Caco-2 (cell line): ENCODE measurements at places on chromosomes 16 and 17. TPM values are rescaled to one million over a fixed set of nuclear protein-coding genes. Genes with fewer than 3 reads are reported as not detected.
A peak's percentile ranks its signal among the peaks of the same experiment; 100 is the strongest.

The TMED6 gene
- 2.4 TPM in 2 replicates for total RNA-seq

The ZSCAN10 gene
- total RNA-seq = not detected in 2 replicates

- no peaks in the 10 kb centered on the region for H3K27me3 ChIP-seq
- H3K27ac ChIP-seq = no peak overlapping the region
- H3K4me3 ChIP-seq = no peak overlapping the region
- no peak for DNase-seq
- peaks cover 10% of the 10 kb centered on the region for H3K4me1 ChIP-seq
Measured at GRCh38 chr17:27233776-27234175, 60.1 kb upstream of the WSB1 start.

DNA sequence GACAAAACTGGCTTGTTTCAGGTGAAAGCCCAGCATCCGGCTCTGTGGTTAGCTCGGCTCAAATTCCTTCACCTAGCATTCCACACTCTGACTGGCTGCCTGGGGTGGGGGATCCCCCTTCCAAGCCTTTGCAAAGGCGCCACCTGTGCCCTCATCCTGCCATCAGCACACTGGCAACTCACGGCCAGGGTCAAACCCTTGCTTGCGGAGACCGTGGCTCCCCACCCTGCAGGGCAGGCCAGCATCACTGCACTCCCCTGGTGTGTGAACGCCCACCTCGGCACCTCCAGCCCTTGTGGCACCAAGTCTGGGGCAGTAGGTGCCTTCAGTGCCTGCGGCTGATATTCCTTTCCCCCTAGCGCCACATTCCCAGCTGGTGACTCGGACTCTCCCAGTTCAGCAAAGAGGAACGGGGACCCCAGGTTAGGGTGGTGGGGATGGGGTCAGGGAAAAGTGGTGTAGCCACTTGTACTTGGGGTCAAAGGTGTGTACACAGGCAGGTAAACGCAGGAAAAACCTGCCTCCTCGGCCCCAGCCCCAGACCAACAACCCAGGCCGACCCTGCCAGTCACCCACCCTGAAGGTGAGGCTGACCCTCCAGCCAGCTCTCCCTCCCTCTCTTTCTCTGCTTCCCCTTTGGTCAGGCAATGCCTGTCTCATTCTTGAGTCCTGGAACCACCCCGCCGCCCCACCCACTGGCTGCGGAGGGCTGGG, 1.1 kb downstream of the FLII start:
- peak overlapping the region; percentile 81 for H3K27ac ChIP-seq
- H3K27me3 ChIP-seq = no peaks in the 10 kb centered on the region
- peak overlapping the region; percentile 91 for H3K4me3 ChIP-seq
- DNase-seq = peak; percentile 61
- peaks cover 4% of the 10 kb centered on the region for H3K36me3 ChIP-seq
- H3K4me1 ChIP-seq = peaks cover 31% of the 10 kb centered on the region

- H3K36me3 ChIP-seq = no peaks in the 10 kb centered on the region
- H3K27me3 ChIP-seq = no peaks in the 10 kb centered on the region
- H3K27ac ChIP-seq = peak overlapping the region; percentile 10
- no peak overlapping the region for H3K4me3 ChIP-seq
- no peaks in the 10 kb centered on the region for H3K4me1 ChIP-seq
Measured at GRCh38 chr17:164303-165235, 16.9 kb downstream of the DOC2B start.

- peaks cover 5% of the 10 kb centered on the region for H3K36me3 ChIP-seq
- no peak for DNase-seq
- H3K4me1 ChIP-seq = peaks cover 31% of the 10 kb centered on the region
- peak overlapping the region; percentile 95 for H3K27ac ChIP-seq
Measured at GRCh38 chr17:1711804-1712203, 1.6 kb upstream of the TLCD2 start.

DNA sequence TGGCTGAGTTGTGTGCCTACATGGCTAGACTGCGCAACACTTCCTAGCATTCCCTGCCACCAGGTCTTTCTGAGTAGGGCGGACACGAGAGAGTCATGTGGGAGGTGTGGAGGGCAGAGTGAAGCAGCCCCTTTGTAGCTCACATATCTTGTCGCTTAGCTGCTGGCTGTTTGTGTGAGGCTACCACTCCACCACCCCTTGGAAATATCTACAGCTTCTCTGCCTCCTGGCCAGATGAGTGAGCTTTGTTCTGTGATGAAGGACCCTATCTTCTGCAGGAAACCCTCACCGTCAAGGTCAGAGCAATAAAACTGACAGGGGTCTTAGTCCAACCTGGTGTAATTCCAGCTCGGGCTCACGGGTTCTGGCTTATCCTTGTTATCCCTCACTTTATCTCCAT, 232.1 kb upstream of the ASIC2 start:
- H3K4me3 ChIP-seq = no peak overlapping the region
- no peaks in the 10 kb centered on the region for H3K36me3 ChIP-seq
- H3K27ac ChIP-seq = no peak overlapping the region
- no peak for DNase-seq
- H3K27me3 ChIP-seq = no peaks in the 10 kb centered on the region; the same call in 1 of the 2 replicates

- DNase-seq = no peak
- H3K27ac ChIP-seq = no peak overlapping the region
- H3K4me3 ChIP-seq = no peak overlapping the region
- H3K4me1 ChIP-seq = peaks cover 17% of the 10 kb centered on the region
Measured at GRCh38 chr17:30454635-30455034, 22.6 kb upstream of the GOSR1 start.
